ENCODE measurements at places on chromosomes 11 and 22.

- no peak for DNase-seq
Measured at GRCh38 chr11:119729951-119730613, 1.1 kb upstream of the NECTIN1 start.

DNA sequence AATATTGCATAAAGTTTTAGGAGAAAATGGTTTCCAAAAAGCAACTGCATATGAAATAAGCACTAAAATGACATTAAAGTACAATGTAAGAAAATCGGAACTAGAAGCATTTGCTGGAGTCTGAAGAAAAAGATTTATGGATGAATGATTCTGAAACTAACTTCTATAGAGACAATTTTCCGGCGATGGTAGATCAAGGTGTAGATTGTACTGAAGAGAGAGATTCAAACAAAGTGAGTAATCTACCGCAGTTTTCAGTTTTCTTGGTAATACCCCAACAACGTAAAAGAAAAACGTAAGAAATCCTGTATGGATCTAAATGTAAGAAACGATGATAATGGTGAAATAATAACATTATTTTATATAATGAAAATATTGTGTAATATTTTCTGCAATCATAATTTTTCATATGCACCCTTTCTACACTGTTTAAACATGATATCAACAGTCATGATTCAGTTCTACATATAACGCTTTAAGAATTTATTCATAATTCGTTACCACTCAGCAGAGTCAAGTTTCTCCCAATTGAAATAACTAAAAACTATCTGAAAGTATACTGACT is 1.8 kb upstream of the CDPF1 start:
- DNase-seq = no peak

DNA sequence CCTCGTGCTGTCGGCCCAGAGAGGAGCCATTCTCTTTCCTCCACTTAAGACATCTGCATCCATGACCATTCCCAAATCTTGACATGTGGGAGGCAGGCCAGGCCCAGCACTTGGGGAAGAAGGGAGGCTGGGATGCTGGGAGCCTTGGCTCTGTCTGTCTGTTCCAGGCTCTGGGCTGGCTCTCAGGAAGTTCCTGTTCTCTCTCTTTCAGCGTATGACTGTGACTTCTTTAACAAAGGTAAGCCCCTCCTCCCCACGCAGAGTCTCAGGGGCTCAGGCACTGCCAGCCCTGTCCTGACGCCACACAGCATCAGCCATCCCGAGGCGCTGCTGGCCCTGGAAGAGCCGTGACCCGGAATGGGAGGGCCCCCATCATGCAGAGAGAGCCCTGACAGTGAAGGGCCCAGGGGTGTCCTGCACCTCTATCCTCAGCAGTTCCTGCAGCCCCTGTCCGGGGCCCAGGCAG is 52.4 kb downstream of the OTOG start:
- no peak for DNase-seq

DNA sequence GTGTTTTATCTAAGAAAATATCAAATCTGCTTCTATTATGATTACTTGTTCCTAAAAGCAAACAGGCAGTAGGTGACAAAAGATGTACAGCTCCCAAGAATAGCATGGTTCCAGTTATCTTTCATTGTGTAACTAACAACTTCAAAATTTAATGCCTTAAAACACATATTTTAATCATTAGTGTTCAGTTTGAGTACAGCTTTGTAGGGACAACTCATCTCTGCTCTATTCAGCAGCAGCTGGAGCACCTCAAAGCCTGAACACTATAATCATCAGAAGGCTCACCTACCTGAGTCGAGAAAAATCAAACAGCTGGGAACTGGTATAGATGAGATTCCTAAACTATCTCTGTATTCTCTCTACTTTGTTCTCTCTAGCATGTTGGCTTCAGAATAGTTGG is 24.3 kb upstream of the OR5B12 start:
- DNase-seq = no peak

- no peak for DNase-seq
Measured at GRCh38 chr11:15720460-15720859, 605.7 kb downstream of the INSC start.

DNA sequence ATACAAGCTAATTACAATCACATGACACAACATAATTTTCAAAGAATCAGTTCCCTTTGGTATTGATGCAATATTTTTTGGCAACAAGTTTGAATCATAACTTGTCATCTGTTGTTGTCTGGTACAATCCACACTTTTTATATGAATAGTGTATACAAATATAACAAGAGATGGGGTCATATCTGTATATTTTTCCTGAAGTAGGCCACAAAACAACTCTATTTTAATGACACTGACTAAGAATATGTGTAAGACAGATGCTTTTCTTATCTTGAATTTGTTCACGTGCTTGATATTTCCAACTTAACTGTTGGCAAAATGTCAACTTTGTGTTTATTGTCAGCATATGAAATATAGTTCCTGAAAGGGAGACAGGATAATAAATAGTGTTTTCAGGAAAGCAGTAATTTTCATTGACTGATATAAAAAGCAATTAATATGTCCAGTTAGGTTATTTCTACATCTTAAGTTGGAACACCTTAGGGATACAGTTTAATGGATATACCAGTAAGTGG is 27.9 kb downstream of the NOX4 start:
- no peak for DNase-seq

DNA sequence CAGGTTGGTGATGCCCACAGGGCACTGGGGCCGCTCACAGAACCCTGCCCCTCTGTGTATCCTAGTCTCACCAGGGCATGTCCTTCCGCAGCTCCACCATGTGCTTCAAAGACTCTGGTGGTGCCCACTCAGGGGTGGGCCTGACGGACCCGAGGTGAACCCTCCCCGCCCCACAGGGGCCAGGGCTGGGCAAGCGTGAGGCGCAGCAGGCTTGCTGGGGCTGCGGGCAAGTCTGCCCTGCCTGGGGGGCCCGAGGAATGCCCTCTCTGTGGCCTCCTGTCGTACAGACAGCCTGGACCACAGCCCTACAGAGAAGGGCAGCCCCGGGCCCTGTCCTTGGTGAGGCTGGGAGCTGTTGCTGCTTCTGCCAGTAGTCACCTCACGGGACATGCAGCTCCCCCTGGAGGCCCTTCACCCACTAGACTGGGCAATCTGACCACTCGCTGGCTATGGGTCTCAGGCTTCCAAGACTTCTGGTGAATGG is 40.2 kb downstream of the TBX1 start:
- DNase-seq = no peak

- DNase-seq = peak; percentile 64
Measured at GRCh38 chr11:33687733-33688479, 12.7 kb downstream of the C11orf91 start.

- no peak for DNase-seq
Measured at GRCh38 chr22:22245935-22246525, 1.4 kb downstream of the VPREB1 start.

GRCh38 chr11:606245-606644 is 9.5 kb downstream of the IRF7 start:
- no peak for DNase-seq

GRCh38 chr11:927871-928270 is 2.2 kb downstream of the AP2A2 start:
- no peak for DNase-seq

- no peak for DNase-seq
Measured at GRCh38 chr11:116073854-116074837, 569.9 kb upstream of the CADM1 start.

GRCh38 chr11:45092901-45093760 is 53.3 kb upstream of the PRDM11 start:
- no peak for DNase-seq

GRCh38 chr22:26435327-26436093 is 6.5 kb downstream of the ASPHD2 start:
- DNase-seq = no peak

- DNase-seq = no peak
Measured at GRCh38 chr22:22883090-22883727, 4.4 kb upstream of the IGLL5 start.

DNA sequence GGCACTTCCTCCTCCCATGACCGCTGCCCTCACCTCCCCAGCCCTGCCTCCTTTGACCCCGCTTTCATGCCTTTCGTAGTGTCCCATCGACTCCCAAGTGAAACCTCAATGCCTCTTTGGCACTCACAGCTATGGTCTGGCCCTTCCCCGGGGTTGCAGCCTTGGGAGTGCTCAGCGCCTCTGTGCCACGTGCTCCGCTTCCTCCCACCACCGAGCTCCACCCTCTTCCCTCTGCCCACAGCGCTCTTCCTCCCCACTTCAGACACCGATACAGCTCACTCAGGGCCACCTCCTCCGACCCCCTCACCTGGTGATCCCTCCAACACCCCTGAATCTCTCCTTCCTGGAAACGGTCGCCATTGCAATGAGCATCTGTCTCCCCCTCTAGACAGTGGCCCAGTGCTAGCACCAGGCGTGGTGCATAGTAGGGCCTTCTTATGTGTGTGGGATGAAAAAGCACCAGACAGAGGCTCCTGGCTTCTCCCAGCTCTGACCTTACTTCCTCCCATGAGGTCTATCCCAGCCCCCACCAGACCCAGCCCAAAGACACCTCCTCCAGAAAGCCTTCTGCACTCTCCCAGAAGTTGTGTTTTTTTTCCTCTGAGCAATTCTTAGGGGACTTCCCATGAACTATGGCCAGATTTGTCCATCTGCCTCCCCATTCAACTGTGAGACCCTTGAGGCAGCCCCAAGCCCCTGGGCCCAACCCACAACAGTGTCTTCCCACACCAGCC is 16.4 kb upstream of the SCGB1A1 start:
- no peak for DNase-seq

GRCh38 chr22:27252282-27253049 is 549.1 kb downstream of the MN1 start:
- no peak for DNase-seq

- DNase-seq = no peak
Measured at GRCh38 chr22:44369293-44369661, 56.5 kb upstream of the SHISAL1 start.

- no peak for DNase-seq
Measured at GRCh38 chr11:129402206-129403171, 26.8 kb downstream of the BARX2 start.

DNA sequence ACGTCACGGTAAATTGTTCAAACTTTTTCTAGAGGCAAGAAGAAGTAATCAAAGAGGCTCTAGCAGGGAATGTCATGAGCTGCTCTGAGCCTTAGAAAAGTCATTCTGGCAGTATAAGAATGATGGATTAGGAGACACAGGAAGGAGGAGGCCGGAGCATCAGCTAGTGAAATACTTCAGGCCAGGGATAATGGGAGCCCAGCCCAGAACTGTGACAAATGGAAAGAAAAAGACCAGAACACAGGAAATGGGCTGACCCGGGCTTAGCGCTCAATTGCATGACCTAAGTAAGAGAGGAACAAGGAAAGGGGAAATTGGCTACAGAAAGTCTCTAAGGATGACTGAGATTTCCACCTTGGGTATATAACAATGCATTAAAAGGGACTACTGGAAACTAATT is 108.6 kb downstream of the LARGE1 start:
- DNase-seq = no peak

- no peak for DNase-seq
Measured at GRCh38 chr22:26985931-26986782, 328.8 kb downstream of the MIAT start.

Data from NCI-H1105 (cell line).